ENCODE measurements at places on chromosomes 5 and 9. TPM values are rescaled to one million over a fixed set of nuclear protein-coding genes. Genes with fewer than 3 reads are reported as not detected.
A peak's percentile ranks its signal among the peaks of the same experiment; 100 is the strongest.

DNA sequence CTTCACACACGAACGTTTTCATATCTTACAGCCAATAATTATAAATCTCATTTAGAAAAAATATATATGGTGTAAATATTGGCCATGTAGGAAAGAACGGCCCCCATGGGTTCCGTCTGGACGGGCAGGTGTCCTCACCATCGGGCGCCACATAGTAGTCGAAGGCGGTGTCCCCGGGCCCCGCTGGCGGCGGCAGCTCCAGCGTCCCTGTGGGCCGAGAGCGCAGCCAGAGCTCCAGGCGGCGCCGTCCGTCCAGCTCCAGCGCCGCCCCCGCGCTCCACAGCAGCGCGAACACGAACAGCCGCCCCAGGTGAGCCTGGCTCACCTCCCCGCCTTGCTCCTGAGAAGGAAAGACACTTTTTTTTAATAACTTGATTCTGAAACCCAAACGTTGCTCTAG, 134.6 kb downstream of the DNAH5 start:
- DNase-seq = no peak

- no peak for DNase-seq
These were observed 475.7 kb downstream of the EBF1 start for GRCh38 chr5:158623971-158624370.

GRCh38 chr5:141753971-141754713, 72.1 kb upstream of the ARAP3 start:
- DNase-seq = peak; percentile 44

DNA sequence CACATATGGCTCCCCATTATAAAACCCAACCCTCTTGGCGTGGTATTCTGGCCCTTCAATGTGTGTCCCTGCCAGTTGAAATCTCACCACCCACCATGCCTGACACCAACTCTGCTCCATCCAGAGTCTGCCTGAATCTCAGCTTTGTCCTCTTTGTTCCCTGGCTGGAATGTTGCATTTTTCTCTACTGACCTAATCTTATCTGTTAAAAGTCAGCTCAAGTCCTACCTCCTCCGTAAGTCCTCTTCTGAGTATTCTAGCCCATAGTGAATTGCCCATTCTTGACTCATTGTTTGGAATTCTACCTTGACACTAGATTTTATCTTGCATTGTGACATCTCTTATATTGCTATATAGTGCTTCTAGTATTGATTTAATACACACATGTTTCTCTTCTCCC, 207.1 kb upstream of the VLDLR start:
- DNase-seq = no peak

DNA sequence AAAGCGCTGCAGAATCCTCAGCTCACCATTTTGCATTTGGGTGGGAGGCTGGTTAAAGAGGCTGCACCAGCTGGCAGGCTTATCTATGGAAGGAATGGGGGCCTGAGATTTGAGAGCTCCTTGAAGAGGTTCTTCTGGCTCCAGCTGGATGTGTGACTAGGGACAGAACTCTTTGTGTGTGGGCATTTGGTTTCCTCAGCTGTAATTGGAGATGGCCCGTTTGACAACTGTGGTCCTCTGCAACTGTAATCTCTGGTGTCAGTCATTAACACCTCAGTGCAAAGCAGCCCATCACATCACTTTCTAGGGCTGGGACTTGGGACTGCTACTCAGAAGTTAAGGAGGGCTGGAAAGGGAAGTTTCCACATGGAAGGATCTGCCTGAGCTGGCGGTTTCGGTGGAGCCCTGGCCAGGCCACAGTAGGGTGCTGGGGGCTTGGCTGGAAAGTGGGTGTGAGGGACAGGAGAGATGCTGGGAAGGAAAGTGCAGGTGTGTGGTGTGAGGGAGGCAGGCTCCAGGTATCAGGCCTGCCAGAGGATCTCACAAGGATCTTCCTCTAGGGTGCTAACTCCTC, 193.8 kb downstream of the GADD45G start:
- DNase-seq = no peak

DNA sequence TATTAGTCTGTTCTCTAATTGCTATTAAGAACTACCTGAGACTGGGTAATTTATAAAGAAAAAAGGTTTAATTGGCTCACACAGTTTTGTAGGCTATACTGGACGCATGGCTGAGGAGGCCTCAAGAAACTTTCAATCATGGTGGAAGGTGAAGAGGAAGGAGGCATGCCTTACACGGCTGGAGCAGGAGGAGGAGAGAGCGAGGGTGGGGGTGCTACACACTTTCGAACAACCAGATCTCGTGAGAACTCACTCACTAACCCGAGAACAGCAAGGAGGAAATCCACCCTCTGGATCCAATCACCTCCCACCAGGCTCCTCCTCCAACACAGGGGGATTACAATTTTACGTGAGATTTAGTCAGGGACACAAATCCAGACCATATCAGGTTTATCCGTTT, 90.0 kb downstream of the RMI1 start:
- no peak for DNase-seq

GRCh38 chr5:61617039-61617438, 285.0 kb downstream of the ZSWIM6 start:
- DNase-seq = no peak

DNA sequence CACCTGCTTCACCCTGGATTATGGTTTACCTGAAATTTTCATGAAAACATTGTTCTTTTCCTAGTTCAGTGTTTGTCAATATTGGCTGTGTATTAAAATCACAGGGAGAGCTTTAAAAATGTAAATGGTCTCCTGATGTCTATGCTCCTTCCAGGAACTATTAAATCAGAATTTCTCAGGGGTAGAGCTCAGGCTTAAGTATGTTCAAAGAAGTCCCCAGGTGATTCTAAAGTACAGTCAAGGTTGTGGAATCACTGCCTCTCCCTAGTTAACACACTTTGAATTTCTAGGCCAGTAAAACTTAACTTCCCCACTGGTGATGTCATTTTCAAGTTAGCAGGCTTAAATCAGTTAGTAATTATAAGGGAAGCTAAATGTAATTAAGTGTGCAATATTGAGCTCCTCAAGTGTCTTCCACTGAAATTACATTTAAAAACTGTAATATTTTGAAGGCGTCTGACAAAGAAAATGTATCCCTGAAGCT, 150.3 kb upstream of the SLC28A3 start:
- DNase-seq = no peak

GRCh38 chr9:71271602-71272001, 150.2 kb upstream of the TRPM3 start:
- DNase-seq = no peak

DNA sequence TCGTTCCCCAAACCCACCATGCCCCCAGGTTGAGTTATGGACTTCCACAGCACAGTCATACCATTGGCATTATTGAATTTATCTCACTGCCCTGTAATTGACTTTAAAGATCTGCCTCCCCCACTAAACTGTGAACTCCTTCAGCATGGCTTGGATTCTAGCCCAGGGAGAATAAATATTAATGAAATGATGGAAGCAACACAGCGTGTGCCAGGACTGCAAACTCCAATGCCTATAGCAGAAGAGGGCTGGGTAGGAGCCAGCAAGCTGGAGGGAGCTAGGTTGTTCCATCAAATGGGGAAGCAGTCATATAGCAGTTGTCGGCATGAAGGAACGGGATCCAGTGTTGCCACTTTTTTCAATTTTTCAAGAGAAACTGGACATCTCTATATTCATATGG, 69.0 kb upstream of the MSX2 start:
- DNase-seq = peak; percentile 30

LTC4S gene
- 4.1 TPM for total RNA-seq

Measured in umbilical cord (tissue), 2 donors.